ENCODE measurements at places on chromosomes 1 and 21.

DNA sequence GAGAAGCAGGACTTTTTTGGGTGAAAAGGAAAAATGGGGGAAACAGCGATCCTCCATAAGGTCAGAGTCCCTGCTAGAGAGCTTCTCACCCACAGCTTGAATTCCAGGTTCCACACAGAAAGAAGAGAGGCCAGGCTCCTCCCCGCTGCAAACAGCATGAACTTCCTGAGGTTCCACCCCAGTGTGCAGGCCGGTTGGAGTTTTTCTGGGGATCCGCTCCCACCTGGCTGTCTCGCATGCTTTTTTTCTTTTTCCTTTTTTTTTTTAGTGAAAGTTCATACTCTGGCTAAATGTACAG, 595.1 kb upstream of the ZP4 start:
- DNase-seq = no peak

- no peak for DNase-seq
Observed at GRCh38 chr1:170807432-170807831, 127.9 kb upstream of the MROH9 start.

GRCh38 chr1:162676087-162676486, 43.8 kb downstream of the DDR2 start:
- DNase-seq = no peak

DNA sequence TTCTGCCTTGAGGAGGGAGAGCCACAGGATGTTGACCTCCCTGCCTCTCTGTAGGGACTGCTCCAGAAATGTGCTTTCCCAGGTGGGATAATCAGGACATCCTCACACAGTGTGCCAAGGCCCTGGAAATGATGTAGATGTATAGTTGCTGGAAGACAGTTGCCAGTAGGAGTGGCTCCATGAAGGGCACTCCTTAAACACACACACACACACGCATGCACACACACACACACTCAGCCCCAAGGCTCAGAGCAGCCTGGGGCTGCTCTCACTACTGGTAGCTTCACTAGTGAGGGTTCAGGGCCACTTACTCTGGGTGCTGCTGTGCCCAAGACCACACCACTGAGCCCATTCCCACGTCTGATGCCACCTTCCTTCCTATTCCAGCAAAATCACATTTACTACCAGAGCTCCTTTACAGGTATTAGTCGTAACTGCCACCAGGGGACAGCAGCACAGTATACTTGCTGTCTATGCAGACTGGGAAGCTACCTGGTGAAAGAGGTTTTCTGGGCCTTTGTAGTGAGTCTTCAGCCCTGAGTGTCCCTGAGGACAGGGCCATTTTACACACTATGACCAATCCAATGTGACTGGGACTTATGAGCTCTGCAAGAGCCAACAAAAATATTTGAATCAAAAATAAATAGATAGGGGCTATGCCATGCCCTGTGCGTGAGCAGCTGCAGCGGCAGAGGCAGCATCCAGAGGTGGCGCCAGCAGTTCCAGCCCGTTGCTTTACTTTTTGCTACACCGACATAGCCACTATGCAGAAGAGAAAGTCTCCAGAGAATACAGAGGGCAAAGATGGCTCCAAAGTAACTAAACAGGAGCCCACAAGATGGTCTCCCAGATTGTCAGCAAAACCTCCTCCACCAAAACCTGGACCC, 15.0 kb downstream of the CRNN start:
- DNase-seq = no peak

DNA sequence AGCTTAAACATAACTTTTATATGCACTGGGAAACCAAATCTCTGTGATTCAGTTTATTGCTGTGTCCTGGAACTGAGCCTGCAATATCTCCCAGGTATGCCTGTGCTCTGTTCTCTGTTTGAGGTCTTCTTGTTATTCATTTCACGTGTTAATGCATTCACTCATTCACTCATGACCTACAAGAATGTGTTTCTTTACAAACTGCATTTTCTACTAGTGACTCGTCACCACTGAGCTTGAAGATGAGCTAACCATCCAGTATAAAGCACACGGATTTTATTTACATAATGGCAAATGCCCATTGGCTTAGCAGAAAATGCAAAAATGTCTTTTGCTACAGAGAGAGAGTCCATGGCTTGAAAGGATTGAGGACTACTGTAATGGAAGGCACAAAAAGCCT, 75.0 kb upstream of the DUSP10 start:
- DNase-seq = no peak

Measured in activated T-cell treated with anti-CD3 and anti-CD28 coated beads for 1 hour (primary cell).